Heart left ventricle (tissue), 16 donors: ENCODE measurements at places on chromosomes 3 and 15.

DNA sequence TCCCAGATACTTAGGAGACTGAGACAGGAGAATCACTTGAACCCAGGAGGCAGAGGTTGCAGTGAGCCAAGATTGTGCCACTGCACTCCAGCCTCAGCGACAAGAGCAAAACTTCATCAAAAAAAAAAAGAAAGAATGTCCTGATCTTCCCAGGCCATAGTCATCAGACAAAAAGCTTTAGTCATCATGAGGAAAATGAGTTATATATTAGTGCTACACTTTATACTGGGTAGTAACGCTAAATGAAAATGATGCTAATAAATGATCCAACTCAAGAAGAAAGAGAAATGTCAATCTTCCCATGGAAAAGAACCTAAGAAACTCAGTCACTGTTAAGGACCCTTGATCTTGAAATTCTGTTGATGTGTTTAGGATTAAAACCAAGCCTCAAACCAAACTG is 26.3 kb upstream of the TRIM59 start:
- no peak for DNase-seq

DNA sequence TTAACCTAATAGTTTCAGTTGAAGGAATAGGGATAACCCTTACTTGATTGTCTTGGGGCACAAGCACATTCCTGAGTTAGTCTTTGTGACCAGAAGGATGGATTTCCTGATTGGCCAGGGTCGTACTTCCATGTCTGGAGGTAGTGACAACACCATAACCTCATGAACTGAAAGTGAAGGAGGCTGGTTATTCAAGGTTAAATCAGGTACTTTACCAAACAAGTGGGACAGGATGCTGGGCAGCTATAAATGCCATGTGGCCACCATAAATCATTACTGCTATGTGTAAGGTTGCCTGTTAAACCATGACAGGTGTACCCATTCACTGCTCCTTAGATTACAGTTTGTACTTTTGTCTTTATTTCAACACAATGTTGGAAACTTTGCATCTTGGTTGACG is 128.3 kb upstream of the SAMMSON start:
- no peak for DNase-seq

GRCh38 chr3:53731934-53732624 is 114.1 kb downstream of the CHDH start:
- DNase-seq = no peak

GRCh38 chr15:47570881-47571640 is 146.2 kb upstream of the SEMA6D start:
- DNase-seq = no peak

DNA sequence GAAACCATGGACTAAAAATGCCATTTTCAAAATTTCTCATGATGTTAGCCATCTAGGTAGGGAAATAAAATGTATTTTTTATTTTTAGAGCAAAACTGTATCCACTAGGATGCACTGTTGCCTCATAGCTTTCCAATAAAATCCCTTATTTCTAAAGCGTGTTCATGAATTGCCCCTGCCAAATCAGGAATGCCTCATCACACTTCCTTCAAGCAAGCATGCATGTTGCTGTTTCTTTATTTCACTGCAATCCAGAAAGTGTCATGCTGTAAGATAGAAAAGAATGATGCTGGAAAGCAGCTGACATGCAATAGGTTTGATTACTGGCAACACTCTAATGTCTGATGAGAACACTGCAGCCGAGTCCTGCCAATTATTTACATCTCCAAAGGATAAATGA is 239.5 kb downstream of the CHL1 start:
- no peak for DNase-seq

DNA sequence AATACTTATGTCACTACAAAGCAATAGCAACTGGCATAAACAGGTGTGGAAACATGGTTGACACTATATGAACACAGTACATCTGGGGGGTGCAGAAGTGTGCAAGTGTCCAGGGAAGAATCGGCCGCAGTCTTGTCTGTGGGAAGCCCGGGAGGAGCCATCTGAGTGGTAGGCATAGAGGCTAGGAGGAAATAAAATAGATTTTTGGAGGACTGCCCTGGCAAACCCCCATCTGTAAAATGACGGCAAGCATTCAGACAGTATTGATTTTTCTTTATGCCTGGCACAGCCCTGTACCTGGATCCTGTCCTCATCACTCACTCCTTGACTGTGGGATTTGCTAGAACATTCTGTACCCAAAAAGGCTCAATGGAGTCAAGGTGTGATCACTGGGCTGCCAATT is 31.3 kb downstream of the THSD4 start:
- no peak for DNase-seq

GRCh38 chr15:68314563-68314962 is 37.0 kb downstream of the FEM1B start:
- DNase-seq = no peak
